ENCODE measurements at places on chromosomes 12 and 14.

- DNase-seq, result peak; percentile 79
Observed at GRCh38 chr12:53976172-53976822, 1.5 kb upstream of the HOTAIR start.

DNA sequence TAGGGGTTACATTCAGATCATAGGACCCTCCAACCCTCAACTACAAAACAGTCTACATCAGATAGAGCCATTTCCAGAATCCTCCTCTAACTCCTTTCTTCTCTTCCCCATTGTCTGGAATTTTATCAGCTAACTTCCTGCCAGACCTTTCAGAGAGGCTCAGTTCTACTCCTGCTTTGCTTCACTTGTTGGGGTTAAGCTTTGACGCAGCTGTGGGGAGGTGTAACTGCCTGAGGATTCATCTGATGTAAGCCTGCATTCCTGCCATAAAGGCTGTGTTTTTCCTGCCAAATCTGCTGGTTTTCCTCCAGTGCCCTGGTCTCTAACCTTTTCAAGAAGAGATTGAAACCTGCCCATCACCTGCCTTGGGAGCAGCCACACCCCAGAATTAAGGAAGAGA, 16.9 kb downstream of the DHRS2 start:
- no peak for DNase-seq

GRCh38 chr14:100105357-100106169, 40.3 kb downstream of the EVL start:
- no peak for DNase-seq

- DNase-seq, result no peak
Observed at GRCh38 chr14:64119980-64120379, 174.2 kb downstream of the ESR2 start.

- no peak for DNase-seq
Observed at GRCh38 chr12:64814432-64814831, 10.0 kb upstream of the TBC1D30 start.

All from left hindlimb (tissue), 1 donor.